ENCODE measurements at places on chromosomes 2 and 18.

DNA sequence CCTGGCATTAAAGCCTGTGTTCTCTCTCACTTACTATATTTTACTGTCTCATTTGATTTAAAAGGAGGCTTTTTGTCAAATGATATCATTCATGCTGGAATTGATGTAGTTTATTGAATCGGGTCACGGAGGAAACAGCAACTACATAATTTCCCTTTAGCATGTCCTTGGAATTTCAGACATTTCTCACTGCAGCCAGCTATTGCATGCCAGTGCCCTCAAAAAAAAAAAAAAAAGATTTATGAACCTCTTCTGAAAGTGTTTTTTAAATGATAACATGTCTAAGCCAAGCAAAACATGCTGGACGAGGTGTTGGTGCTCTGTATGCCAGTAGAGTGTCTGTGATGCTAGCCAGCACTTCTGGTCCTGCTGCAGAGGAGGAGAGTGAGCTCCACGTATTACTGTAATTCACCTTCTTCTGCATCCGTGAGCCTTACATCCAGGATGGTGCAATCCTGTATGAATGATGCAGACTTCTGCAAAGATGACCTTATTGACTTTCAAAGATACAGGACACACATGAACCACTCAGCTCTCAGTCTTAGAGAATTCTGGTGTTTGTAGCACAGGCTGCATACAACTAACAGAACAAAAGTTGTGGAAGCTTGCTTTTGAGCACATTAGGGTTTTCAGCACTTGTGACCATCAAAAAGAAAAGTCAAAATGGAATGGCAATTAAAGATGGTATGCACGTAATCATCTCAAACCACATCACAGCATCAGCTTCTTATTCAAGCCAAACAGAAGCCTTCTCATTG lies 31.1 kb downstream of the UGP2 start:
- no peak for DNase-seq

DNA sequence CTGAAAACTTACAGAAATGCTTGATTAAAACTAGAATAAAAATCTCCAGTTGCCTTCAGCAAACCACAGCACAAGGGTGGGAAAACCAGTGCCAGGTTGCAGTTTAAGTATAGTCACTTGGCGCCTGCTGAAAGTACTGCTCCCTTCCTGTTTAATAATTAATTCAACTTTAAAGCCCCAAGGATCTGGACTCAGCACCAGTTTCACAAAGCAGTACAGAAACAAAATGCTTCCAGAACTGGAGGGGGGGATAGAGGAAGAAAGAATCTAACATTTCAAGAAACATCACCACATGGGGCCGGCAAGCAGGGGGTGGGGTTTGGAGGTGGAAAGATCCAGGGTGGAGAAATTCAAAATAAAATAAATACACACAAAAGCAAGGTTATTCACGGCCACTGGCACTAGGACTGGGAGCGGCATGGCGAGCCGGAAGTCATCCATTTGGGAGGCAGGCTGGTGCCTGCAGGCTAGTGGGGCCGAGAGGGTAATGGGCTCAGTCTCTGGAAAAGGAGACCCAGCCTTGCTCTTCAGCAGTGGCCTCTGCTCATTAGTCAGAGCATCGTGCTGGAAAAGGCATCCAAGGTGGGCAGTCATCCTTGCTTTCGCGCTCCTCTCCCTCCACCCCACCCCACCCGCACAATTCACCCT lies 85.8 kb downstream of the POU3F3 start:
- DNase-seq, result no peak

- no peak for DNase-seq
These were observed 51.4 kb downstream of the SLC8A1 start for GRCh38 chr2:40400336-40400953.

- DNase-seq, result no peak
These were observed 86.3 kb upstream of the NPAS2 start for GRCh38 chr2:100733391-100734187.
